ENCODE measurements at places on chromosomes 3 and 15. TPM values are rescaled to one million over a fixed set of nuclear protein-coding genes. Genes with fewer than 3 reads are reported as not detected.

The CEMIP gene
- not detected for total RNA-seq

The SLC12A6 gene
- 20.1 TPM for total RNA-seq

The SH3GL3 gene
- total RNA-seq = not detected

The ACTRT3 gene
- total RNA-seq = 1.7 TPM

The KPNA1 gene
- 49.0 TPM for total RNA-seq

The ZDHHC23 gene
- 3.7 TPM for total RNA-seq

The GOLGA8R gene
- 1.8 TPM for total RNA-seq

The MUC20 gene
- total RNA-seq = 0.26 TPM

The MASP1 gene
- not detected for total RNA-seq

The IMPG2 gene
- 0.14 TPM for total RNA-seq

The VGLL3 gene
- not detected for total RNA-seq

The RAD54L2 gene
- total RNA-seq = 26.4 TPM

The KCNAB1 gene
- total RNA-seq = not detected

The CNTN4 gene
- not detected for total RNA-seq

The PIGZ gene
- 0.27 TPM for total RNA-seq

The ROPN1B gene
- total RNA-seq = not detected

The FSTL1 gene
- 1.7 TPM for total RNA-seq

The CP gene
- total RNA-seq = not detected

The SCAANT1 gene
- not detected for total RNA-seq

The GOLGA6L10 gene
- total RNA-seq = 1.1 TPM

The RGMA gene
- total RNA-seq = 0.08 TPM

The CCDC54 gene
- not detected for total RNA-seq

The TTC14 gene
- total RNA-seq = 28.8 TPM

The GOLGA8J gene
- total RNA-seq = not detected

The FGD5 gene
- 0.22 TPM for total RNA-seq

The ZPLD1 gene
- total RNA-seq = not detected

The KLHL6 gene
- 26.6 TPM for total RNA-seq

The A4GNT gene
- total RNA-seq = not detected

The HRG gene
- total RNA-seq = not detected

The GABRB3 gene
- total RNA-seq = 0.16 TPM

The ISLR gene
- not detected for total RNA-seq

The KCNMB2 gene
- total RNA-seq = not detected

The AP3S2 gene
- 20.8 TPM for total RNA-seq

The PXYLP1 gene
- total RNA-seq = 9.9 TPM

The ISL2 gene
- total RNA-seq = 0.22 TPM

The FEZF2 gene
- not detected for total RNA-seq

The GP9 gene
- not detected for total RNA-seq

The MYO5C gene
- total RNA-seq = 0.56 TPM

The ILDR1 gene
- not detected for total RNA-seq

The ITPKA gene
- 1.6 TPM for total RNA-seq

The CALML4 gene
- total RNA-seq = 5.4 TPM

The SLC6A11 gene
- total RNA-seq = not detected

The PLSCR2 gene
- total RNA-seq = not detected

The GADL1 gene
- total RNA-seq = not detected

The CCDC33 gene
- total RNA-seq = 0.20 TPM

The SNTN gene
- total RNA-seq = not detected

Data from activated naive CD8-positive, alpha-beta T cell treated with anti-CD3 and anti-CD28 coated beads for 36 hours (primary cell).